ENCODE measurements at places on chromosomes 11 and 22.
A peak's percentile ranks its signal among the peaks of the same experiment; 100 is the strongest.

DNA sequence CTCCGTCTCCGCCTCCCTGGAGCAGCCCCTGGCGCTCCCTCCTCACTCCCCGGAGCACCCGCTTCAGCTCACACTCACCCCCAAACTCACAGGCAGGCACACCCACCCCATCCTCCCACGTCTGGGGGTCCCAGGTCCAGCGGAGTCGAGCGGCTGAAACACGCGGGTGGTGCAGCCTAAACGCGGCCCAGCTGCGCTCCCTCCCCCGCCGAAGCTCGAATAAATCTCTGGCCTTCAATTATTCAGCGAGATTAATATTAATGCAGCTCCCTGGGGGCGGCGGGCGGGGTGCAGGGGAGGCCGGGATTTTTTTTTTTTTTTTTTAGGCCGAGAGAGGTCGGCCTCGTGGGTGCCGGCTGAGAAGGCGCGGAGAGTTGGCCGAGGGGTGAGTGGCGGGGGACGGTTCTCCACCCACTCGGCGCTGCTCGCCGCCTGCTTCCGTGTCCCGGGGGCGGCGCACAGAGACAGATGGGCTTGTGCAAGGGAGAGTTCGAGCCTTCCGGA is 524 bp upstream of the SLC1A2 start:
- DNase-seq, result no peak

DNA sequence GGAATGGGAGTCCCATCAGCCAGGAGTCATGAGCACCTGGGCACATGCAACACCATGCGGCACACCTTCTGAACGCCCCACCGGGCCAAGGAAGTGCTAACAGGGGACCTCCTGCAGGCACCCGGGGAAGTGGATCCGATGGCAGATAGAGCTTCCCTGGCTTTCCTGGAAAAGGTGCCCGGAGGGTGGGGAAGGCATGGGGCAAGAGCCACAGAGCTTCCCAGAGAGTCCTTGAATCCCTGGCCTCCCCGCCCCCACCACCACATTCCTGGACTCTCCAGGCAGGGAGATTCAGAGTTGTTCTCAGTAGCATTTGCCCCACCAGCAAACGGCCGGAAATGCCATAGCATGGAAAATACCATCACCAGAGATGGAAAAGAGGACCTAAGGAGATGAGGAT is 8.3 kb downstream of the TRIM29 start:
- DNase-seq, result no peak

- DNase-seq, result no peak
Measured at GRCh38 chr11:2265854-2266585, 4.4 kb downstream of the ASCL2 start.

DNA sequence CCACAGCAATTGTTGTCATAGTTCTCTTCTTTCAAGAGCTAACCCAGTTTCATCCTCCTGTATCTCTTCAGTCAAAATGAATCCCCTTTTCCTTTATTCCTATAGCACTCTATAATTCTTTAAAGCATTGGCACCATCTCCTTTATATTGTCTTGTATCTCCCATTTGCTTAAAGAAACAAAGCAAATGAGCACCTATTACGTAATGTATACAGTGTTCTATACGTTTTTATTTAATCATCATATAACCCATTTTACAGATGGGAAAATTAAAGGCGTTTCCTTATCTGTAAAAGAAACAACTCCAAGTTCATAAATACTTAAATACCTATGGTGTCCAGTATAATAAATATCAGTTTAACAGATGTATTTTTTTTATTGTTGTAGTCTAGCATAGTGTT is 6.4 kb upstream of the REXO2 start:
- no peak for DNase-seq

GRCh38 chr22:33099593-33099992 is 41.4 kb upstream of the SYN3 start:
- DNase-seq, result no peak

DNA sequence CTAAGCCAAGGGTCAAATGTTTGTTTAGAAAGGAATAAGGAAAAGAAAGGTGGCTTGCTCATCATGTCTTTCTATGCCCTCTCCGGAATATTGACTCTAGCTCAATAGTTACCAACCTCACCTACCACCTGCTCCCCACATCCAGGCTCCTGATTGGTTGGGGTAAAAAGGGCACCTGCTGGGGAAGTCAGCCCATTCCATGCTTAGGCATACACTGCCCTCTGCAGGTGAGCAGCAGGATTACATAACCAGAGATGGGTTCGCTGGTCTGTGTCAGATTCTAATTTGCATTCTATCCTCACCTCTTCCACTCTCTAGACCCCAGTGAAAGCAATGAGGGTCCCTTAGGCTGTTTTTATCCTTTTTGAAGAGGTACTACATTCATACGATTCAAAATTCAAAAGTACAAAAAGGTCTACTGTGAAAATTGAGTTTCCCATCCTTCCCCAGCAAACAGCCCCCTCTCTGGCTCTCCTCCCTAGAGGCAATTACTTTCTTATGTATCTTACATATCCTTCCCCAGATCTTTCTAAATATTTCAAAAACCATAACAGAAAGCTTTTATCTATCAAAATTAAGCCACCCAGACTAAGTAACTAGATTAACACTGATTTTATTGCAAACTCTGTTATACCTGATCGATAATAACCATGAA is 98.0 kb upstream of the ASPHD2 start:
- no peak for DNase-seq

- DNase-seq, result peak; percentile 59
Measured at GRCh38 chr11:69497221-69497787, 15.8 kb downstream of the LINC01488 start.

GRCh38 chr22:19755145-19755710 is 5.3 kb upstream of the TBX1 start:
- no peak for DNase-seq

GRCh38 chr22:46641811-46642266 is 21.7 kb downstream of the GRAMD4 start:
- no peak for DNase-seq

DNA sequence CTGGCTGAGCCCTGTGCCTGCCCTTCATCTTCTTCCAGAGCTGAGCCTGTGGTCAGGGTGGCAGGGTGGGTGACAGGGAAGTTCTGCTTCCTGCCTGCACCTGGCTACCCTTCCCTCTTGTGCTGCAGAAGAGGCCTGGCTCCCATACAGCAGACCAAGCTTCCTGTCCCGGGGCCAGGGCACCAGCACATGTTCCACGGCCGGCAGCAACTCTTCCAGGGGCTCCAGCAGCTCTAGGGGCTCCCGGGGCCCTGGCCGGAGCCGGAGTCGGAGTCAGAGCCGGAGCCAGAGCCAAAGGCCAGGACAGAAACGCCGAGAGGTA is 15.0 kb downstream of the ROBO3 start:
- DNase-seq, result no peak

DNA sequence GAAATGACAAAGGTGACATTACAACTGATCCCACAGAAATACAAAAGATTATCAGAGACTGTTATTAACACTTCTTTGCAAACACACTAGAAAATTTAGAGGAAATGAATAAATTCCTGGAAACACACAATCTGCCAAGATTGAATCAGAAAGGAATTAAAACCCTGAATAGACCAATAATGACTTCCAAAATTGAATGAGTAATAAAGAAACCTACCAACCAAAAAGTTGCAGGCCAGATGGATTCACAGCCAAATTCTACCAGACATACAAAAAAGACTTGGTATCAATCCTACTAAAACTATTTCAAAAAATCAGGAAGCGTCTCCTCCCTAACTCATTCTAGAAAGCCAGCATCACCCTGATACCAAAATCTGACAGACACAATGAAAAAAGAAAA is 17.2 kb downstream of the RAB38 start:
- DNase-seq, result no peak

DNA sequence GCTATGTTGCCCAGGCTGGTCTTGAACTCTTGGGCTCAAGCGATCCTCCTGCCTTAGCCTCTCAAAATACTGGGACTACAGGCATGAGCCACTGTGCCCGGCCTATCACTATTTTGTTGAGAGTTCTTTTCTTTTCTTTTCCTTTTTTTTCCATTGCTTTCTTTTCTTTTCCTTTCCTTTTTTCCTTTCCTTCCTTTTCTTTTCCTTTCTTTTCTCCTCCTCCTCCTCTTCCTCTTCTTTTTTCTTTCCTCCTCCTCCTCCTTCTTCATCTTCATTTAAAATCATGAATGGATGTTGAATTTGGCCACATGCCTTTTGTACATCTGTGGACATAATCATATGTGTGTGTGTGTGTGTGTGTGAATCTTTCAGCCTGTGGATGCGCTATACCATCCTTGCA is 25.7 kb upstream of the PRAME start:
- DNase-seq, result no peak

DNA sequence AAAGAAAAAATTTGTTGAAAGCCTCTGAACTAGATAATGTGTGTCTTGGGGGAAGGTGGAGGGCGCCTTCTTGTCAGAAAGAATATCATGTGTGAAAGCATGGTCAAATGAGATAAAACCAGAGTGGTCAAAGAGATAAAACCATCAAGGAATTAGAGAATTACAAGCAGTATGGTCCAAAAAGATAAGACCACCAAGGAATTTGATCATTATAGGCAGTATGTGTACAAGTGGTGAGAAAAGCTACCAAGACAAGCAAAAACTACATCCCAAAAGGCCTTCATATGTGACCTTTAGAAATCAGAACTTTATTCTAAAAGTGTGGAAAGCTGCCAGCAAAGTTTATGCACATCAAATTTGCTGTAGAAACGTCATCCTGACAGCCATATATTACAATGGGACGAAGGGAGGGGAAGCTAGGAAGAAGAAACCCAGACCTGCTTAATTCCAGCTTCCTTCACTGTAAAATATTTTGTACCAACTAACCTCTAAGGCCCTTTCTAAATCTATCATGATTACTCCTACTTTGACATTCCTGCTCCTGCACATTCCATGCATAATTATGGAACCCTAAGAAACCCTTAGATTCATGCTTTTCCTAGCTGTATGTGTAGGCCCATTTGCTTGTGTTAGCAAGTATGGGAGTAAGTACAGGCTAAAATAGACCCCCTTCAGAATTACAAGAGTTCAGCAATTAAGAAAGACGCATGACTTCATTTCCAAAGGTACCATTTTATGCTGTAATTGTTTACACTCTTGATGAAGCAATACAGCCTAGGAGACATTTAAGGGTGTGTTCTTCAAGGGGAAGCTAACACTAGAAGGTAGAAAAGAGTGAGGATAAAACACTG is 51.6 kb downstream of the LGR4 start:
- DNase-seq, result no peak

- DNase-seq, result no peak
Measured at GRCh38 chr11:85602526-85603213, 24.5 kb downstream of the DLG2 start.

- DNase-seq, result no peak
Measured at GRCh38 chr11:4190098-4190497, 95.5 kb downstream of the RRM1 start.

GRCh38 chr11:109865548-109866186 is 227.5 kb upstream of the ZC3H12C start:
- no peak for DNase-seq

DNA sequence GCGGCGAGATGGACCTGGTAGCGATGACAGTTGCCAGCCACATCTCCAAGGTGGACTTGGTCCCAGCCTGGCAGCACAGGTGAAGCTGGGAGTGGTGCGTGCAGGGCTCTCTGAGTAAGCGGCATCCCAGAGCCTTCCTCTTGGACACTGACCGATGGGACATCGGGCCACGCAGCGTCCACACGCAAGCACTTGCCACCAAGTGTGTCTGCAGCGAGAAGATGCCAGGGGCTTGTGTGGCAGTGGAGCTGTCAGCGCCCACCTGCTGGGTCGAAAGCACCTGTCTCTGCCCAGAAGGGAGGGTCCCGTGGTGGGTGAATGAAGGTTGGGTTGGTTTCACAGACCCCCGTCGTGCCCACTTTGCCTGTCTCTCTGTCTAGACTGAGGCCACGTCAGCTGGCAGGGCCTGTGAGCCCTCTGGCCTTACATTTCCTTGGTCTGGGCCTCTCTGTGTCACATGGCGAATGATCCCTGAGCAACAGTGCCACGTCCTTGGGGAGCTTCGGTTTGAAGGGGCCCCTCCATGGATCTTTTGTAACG is 50.8 kb upstream of the SMIM38 start:
- DNase-seq, result no peak

- DNase-seq, result no peak
Measured at GRCh38 chr22:39427751-39428596, 28.4 kb downstream of the TAB1 start.

DNA sequence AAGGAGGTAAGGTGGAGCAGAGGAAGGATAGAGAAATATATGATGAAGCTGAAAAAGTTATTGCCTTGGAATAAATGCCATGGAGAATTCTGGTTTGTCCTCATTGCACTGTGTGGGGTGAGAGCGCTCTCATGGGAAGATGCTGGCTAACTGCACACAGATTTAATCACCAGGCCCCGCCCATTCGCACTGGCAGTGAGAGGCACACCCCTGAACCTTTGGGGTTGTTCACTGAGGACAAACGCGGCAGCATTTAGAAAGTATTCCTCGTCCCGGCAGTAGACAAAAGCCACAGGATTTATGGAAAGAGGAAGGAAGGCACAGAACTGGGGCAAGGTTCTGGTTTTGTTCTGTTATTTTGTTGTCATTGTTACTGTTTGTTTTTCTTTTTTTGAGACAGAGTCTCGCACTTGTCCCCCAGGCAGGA is 70.2 kb downstream of the MED15 start:
- DNase-seq, result no peak

- no peak for DNase-seq
Measured at GRCh38 chr11:129278586-129279319, 86.6 kb upstream of the ARHGAP32 start.

GRCh38 chr11:133921513-133921912 is 35.3 kb downstream of the IGSF9B start:
- no peak for DNase-seq

DNA sequence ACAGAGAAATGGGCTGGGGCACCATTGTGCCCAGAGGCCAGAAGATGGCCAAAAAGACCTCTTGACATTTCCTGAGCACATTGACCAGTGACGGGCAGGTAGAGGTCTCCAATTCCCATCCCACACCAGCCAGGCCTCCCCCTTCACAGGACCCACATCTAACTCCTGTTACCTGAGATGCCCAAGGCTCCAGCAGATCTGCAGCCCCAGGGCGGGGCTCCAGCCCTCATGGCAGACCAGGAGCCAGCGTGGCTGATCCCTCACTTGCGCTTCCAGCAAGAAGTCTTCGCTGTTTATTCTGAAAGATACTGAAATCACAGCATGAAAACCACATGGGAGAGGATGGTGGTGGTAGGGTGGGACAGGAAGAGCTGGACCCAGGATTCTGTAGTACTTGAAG is 9.0 kb downstream of the TMPRSS5 start:
- DNase-seq, result no peak

GRCh38 chr11:6747097-6747668 is 24.6 kb downstream of the OR2AG2 start:
- DNase-seq, result no peak

DNA sequence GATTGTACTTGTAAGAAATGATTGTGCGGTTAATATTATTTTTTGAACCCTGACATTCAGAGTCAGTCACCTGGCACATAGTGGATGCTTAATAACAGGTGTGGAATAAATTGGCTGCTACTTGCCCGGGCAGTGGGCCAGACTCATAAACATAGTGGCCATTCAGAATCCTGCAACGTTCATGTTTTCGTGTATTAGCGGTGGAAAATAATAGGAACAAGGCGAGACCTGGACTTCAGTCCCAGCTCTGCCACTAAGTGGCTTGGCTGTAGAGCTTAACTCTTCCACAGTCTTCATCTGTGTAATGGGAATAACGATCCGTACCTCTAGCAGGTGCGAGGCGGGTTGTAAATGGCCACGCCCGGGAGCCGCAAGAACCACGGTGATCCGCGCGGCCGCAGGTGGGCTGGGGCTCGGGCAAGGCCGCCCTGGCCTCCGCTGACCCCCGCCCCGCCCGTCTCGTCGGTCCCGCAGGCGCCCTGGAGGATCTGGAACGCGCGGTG is 761 bp upstream of the TMEM25 start:
- DNase-seq, result no peak

Data from AG09309 (cell line).